ENCODE measurements at places on chromosomes 2 and 18.

- peak; percentile 71 for DNase-seq
These were observed 9.4 kb downstream of the FBLN7 start for GRCh38 chr2:112147382-112148168.

GRCh38 chr18:79857082-79857671 is 59.4 kb downstream of the KCNG2 start:
- peak; percentile 33 for DNase-seq

DNA sequence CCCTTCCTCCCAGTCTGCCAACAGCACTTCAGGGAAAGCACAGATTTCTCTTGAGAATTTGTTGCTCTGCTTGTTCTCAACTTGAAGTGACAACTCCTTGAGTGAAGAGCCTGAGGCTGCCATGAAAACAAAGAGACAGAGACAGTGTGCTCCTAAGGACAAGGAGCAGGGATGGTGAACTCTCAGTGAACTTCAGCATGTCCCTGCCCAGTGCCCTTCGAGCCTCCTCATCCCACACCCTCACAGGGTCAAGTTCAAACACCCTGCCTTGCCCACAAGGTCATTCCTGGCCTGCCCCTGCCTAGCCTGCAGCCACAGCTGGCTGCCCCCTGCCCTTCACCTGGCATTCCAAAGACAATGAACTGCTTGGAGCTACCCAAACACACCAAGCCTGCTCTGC is 343.5 kb upstream of the KLHL29 start:
- no peak for DNase-seq

DNA sequence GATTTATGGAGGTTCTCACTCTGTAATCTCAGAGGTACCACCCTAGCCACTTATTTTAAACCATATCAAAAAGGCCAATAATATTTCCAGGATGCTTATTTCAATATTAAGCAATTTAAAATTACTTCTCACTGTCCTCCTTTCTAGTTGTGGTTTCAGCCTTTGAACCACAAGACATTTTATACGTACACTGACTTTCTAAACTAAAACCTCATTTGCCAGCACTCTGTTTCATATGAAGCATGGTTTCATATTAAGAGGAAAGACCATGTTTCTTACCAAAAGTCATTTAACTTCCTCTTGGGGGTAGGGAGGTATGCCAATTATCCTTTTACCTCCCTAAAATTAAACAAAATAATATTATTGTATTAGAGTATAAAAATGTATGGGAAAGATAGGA is 399.8 kb downstream of the CDH7 start:
- no peak for DNase-seq

GRCh38 chr2:211944572-211944971 is 594.0 kb downstream of the ERBB4 start:
- no peak for DNase-seq

GRCh38 chr2:8645176-8645831 is 36.6 kb upstream of the ID2 start:
- no peak for DNase-seq

DNA sequence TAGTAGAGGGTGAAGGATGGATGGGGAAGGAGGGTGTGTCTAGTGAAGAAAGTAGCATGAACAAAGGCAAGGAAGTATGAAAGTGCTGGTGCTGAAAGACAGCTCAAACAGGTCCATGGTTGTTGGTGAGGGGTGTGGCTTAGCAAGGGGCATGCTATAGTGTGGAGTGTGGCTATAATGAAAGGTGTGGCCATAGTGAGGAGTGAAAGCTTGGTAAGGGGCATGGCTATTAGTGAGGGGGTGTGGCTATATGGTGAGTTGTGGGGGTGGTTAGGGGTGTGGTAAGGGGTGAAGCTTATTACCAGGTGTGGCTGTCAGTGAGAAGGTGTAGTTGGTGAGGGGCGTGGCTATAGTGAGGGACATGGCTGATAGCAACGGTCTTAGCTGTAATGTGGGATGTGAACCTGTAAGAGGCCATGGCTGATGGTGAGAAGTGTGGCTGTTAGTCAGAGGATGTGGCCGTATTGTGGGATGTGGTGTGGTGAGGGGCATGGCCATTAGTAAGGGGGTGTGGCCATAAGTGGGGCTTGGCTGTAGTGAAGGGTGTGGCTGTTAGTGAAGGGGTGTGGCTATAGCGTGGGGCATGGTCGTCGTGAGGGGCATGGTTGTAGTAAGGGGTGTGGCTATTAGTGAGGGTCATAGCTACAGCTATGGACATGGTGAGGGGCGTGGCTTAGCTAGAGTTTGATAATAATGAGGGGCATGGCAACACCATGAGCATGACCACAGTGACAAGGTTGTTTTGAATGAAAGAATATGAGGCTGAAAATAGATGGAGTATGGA is 549.6 kb downstream of the FBXO15 start:
- DNase-seq = no peak

- DNase-seq = peak; percentile 61
These were observed 64.9 kb downstream of the MCFD2 start for GRCh38 chr2:46850742-46851141.

DNA sequence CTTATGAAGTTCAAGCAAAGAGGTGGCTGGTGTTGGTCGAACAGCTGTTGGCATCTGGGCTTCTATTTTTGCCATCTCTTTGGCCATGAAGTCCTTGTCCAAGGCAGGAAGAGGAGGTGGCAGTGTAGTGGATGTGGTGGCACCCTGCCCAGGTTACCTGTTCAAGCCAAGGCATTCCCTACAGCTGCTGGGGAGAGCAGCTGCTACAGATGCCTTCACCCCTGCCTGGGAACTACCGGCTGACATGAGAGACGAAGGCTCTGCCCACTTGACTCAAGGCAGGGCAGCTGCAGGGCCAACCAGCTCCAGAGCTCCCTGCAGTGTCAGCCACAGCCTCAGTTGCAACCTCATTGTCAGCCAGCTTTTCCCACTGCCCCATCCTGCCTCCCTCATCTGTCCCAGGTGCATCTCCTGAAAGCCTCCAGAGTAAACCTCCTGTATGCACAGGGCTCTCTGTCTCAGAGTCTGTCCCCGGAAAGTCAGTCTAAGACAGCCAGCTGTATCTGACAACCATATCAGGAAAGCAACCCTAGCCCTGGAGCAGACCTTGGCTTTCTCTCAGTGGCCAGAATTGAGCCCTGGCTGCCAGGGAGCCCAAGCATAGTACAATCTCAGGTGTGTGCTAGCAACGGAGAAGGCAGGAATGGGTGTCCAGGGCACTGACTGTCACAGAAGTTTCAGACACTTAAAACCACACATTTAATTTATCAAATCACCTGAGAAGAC is 115.9 kb downstream of the RPIA start:
- DNase-seq = no peak

- DNase-seq = no peak
These were observed 35.0 kb downstream of the SRSF7 start for GRCh38 chr2:38716185-38716584.

DNA sequence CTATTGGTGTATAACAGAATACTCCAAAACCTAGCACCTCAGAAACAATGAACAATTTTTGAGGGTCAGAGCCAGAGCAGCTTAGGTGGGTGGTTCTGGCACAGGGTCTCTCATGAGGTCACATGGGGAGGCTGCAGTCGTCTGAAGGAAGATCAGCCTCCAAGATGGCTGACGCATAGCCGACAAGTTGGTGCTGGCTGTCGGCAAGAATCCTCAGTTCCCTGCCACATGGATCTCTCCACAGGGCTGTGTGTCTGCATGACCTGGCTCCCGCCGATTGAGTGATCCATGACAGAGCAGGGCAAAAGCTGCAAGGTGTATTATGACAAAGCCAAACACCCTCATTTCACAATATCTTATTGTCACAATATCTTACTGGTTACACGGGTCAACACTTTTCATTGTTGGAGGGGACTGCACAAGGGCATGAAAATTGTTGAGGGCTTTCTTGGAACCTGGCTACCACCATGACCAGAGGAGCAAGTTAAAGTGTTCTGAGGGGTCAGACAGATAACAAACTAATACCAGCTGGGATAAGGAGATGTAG is 4.2 kb downstream of the MYL12B start:
- DNase-seq = no peak

DNA sequence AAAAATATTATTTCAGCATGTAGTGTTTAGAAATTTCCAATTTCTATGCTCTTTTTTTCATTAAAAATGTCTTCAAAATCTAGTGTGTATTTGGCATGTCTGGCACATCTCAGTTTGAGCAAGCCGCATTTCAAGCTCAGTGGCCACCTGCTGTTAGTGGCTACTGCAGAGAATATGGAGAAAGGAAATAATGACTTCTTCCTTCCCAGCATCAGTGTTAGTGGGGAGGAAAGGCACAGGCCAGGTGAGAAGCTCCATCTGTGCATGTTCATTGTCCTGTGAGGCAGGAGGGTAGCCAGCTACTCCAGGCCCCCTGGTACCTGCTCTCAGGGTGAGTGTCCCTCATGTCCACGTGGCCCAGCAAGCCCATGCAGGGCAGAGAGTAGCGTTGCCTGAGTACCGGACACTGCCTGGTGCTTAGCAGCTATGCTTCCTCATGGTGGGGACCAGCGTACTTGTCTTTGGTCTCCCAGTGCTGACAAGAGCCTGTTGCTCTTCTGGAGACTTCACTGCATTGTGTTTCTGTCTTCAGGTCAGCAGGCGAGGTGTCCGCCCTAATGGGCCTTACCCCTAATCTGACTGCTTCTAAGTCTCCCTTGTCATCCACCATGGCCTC is 67.4 kb upstream of the CHMP1B start:
- no peak for DNase-seq

DNA sequence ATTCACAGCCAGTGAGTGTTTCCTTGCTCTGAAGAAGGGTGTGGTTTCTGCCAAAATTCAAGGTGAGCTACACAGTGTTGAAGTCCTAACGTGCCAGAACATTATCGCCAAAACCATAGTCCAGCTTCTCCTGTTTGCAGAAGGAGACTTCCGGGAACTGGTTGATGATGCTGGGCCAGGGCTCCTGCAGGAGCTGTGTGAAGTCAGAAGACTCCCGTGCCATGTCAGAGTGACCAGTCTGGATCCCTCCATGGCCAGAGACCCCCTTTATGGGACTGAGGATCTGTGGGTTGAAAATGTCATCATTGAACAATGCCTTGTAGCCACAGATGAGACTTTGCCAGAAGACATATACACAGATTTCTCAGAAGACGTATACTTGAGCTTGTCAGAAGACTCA is 96.0 kb upstream of the RAB12 start:
- no peak for DNase-seq

- no peak for DNase-seq
These were observed 686.7 kb downstream of the NYAP2 start for GRCh38 chr2:226086190-226086589.

DNA sequence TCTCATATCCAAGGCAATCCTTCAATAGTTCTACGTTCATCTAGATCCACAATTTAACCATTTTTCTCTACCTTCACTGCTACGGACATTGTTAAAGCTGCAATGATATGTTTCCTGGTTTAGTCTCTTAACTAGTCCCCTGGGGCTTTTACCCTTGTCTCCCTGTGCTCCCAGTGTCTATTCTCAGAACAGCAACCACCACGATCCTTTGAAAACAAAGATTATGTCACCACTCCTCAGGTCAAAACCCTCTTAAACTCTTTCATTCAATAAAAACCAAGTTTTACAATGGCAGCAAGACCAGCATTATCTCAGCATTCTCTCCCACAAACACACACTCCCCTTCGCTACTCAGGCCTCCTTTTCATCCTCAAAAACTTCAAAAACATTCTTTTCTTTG is 298.2 kb upstream of the CHST9 start:
- DNase-seq = no peak

DNA sequence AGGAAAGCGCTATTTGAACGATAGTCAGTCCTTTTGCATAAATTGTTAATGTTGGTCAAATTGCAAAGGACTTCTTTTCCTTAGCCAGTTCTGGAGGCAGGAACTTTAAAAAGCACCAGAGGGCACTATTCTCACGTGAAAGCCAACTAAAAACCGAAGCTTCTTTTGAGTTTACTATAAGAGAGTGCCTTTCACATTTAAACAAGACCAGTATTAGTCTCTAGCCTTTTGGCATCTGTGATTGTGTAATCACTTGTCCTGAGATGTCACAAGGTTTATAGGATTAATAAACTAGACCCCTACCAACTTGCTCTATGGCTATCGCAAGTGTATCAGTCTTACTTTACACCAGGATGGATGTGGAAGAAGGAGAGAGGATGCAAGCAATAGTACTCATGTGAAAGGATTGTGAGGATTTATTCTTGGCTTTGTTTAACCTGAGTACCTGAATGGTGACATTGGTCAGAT is 14.4 kb upstream of the STAT4 start:
- peak; percentile 57 for DNase-seq

- no peak for DNase-seq
These were observed 125.1 kb downstream of the TTC27 start for GRCh38 chr2:32752952-32753351.

GRCh38 chr2:54757500-54757899 is 34.0 kb downstream of the EML6 start:
- DNase-seq = no peak

DNA sequence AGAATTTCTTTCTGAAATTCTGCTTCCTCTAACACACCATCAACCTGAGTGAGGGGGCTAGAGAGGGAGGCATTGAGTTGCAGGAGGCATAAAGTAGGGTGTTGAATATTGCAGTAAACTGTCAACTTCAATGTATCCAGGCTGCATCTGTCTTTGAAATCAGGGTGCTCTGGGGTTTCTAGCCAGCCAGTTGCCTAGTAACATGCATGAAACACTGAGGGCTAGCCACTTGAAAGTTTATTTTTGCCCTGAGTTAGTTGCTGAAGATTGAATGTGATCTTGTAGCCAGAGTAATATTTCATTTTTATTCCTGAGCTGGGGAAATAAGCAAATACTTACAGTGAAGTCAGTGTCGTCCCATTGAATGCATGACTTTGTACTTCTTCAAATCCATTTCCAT is 41.9 kb downstream of the LHCGR start:
- no peak for DNase-seq

DNA sequence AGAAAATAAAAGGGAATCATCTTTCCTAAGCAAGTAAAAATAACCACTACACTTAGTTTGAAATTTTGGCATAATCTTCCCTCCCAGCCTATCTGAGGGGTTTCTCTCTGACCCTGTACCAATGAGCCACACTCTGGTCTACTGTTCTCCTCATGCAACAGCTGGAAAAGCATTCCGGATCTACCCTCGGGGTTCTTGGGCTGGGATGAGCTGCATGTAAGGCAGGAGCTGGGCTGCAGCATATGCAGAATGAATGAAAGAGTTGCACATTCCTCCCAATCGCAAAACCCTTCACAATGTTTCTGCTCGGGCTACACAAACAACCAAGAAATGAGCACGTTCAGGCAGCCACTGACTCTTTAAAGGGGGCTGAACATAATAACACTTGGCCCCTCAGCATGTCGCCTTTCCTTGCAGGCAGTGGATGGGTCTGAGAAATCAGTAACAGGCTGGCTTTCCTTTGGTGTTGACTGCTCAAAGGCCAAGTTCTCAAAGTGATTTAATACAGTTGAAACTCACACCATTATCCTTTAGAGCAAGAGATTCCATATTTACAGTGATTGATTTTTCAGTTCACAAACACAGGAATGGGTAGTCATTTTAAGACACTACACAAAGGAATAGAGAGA is 180.4 kb upstream of the ZFP36L2 start:
- DNase-seq = no peak

- no peak for DNase-seq
These were observed 57.4 kb downstream of the GATA6 start for GRCh38 chr18:22226801-22227200.

GRCh38 chr2:158893026-158893425 is 75.4 kb upstream of the TANC1 start:
- no peak for DNase-seq
